ENCODE measurements at places on chromosomes 7 and 10.

GRCh38 chr10:62850646-62851045, 34.5 kb upstream of the EGR2 start:
- no peak for DNase-seq

DNA sequence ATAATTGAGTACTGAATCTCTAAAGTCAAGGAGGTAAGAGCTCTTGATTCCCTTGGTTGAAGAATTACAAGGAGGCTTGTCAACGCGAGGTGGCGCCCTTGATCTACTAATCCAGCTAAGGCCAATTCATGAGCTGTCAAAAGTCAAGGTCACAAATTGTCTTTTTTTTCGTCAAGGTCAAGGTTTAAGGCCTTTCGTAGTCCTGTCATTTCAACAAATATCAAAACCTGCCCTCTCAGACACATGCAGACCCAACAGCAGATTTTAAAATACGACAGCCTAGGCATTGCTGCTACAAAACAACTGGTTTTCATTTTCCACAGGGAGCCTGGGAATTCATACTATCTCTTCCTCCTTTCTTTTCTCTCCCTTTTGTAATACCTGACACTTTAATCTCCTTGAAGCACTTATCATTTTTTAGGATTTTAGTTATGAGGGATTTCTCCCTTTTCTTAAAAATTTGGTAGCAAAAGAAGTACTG, 3.6 kb downstream of the HOXA13 start:
- peak; percentile 61 for DNase-seq

DNA sequence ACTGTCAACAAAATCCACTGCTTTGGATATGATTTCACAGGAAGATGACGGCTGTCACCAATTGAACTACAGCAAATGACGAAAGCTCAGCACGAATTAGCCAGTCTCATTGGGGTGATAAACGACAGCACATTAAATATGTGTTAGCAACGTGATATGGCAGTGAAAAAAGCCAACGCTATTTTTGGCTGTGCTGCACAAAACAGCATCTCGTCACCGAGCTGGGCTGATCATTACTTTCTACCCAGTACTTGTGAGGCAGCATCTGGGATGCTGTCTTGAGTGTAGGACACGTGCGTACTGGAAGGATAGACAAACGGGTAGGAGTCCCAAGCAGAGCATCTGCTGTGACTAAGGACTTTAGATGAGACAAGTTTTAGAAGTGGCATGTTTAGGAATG, 138.3 kb downstream of the EXOC4 start:
- DNase-seq: no peak

GRCh38 chr10:78567680-78568455, 500.9 kb upstream of the ZMIZ1 start:
- DNase-seq: no peak

- DNase-seq: no peak
Measured at GRCh38 chr10:517241-517830, 172.1 kb downstream of the DIP2C start.

DNA sequence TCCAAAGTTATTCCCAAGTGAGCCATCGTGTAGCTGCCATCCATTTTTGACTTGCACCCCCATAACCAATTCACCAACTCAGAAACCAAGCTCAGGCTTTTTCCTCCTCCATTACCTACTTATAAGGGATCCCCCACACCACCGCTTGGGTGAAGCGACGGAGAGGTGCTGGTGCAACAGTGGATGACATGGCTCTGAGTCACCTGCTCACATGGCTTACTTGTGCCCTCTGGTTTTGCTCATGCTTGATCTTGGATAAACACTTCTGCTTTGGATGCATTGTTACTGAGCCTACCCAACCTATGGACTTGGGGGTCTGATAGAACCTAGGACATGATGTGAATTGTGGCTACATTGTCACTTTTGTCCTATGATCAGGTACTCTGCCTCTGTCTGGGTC, 12.0 kb upstream of the AKR1B1 start:
- DNase-seq: no peak

GRCh38 chr10:30562787-30563186, 66.8 kb downstream of the LYZL2 start:
- DNase-seq: peak; percentile 6

DNA sequence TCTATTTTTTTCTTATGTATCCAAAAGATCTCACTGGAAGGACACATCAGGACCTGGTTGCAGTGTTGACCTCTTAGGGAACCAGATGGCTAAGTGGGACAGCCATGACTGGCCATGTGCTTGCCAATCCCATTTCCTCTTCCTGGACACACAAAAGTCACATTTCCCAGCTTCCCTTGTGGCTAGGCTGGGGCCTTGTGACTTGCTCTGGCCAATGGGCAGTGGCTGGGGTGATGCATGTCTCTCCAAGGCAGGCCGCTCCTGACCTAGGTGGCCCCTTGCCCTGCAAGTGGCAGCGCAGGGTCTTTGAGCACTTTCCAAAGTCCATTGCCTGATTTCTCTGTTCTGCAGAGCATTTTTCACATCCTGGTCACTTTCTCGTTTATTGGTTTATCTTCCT, 41.7 kb upstream of the HSPA12A start:
- no peak for DNase-seq

DNA sequence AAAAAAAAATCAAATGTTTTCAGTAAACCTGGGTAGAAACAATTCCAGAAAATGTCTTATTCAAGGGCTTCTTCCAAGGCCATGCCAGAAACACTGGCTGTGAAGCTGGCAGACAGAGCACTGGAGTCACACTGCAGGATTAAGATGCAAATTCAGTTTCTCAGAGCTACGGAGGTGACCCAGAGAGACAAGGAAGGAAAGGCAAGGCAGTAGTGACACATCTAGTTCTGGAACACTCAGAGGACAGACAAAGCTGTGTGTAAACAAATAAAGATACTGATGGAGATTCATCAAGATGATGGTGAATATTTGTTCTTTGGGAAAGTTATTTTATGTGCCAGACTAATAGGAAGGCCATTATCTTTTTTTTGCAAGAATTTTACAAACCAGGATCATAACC, 608.3 kb upstream of the C7orf33 start:
- DNase-seq: no peak

GRCh38 chr7:107836237-107837144, 33.5 kb upstream of the SLC26A3 start:
- no peak for DNase-seq

DNA sequence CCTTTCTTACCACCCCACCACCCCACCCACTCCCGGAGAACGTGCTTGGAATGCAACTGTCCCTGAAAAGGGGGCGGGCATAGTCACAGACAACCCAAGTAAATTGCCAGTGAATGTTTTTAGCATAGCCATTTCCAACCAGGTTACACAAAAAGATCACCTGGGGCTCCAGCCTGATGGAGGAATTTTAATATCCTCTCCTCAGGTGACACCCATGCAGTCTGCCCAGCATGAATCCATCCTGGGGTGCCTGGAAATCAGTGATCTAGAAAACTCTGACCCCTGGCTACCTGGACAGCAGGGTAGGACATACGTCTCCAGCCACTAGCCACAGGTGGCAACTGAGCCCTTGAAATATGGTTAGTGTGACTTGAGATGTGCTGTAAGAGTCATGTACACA, 61.1 kb downstream of the SORBS1 start:
- DNase-seq: no peak

- DNase-seq: no peak
Measured at GRCh38 chr7:156005202-156005691, 193.0 kb upstream of the SHH start.

GRCh38 chr7:81187753-81188152, 268.9 kb upstream of the SEMA3C start:
- DNase-seq: no peak

GRCh38 chr10:5895365-5895764, 5.3 kb downstream of the FBH1 start:
- DNase-seq: no peak

DNA sequence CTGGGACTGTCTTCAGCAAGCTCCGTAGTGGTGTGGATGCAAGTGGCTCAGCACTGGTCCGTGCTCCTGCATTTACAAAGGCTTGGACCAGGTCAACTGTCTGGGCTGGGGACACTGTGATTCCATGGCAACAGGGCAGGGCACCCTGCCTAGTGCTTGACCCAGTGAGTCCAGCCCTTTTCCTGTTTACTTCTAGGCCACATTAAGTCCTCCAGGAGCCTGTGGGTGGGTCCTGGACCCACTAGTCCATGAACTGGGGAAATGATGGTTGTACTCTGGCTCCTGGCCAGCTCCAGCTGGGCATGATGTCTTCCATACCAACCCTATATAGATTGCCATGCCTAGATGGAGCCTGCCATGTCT, 152.0 kb downstream of the RPS24 start:
- DNase-seq: no peak

DNA sequence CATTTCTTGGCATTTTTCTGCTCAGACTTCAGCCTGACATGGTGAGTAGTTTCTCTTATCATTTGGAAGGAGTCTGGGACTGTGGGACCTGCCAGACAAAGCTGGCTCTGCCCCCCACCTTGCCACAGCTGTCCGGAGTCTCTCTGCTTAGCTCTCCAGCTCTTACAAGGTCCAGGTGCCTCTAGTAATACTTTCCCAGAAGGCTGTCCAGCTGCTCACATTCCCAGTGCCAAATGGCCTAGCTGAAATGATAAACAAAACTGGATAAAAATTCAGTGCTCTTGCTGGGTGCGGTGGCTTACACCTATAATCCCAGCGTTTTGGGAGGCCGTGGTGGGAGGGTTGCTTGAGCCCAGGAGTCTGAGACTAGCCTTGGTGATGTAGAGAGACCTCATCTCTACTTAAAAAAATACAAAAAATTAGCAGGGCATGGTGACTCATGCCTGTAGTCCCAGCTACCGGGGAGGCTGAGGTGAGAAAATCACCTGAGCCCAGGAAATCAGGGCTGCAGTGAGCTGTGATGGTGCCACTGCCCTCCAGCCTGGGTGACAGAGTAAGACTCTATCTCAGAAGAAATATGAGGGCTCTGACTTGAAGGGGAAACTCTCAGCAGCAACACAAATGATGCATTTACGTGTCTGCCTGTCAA, 86.8 kb downstream of the C10orf90 start:
- DNase-seq: no peak

DNA sequence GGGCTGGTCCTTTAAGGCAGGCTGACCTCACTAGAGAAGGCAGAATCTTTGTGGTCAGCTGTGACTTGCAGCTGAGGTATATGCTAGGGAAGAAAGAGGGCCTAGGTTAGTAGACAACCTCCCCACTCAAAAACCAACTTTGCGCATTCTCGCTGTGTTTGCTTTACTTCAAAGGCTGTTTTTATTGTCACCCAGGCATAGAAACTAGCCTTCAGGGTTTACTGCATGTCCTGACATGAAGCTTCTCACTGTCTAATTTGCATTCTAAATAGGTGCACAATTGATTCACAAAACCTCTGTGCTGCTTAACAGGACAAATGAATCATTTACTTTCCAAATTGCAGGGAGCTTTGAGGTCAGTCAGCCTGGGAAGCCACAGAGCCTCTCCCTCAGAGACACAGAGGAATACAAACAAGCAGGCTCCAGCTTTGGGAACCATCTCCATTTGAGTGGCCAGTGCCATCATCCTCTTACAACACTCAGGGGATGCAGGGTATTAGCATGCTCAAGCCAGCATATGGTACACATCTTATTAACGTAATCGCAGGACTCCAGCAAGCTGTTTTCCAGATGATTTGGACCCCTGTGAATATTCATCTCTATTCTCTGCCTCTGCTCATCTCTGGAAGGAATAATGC, 596.4 kb upstream of the GHITM start:
- no peak for DNase-seq

DNA sequence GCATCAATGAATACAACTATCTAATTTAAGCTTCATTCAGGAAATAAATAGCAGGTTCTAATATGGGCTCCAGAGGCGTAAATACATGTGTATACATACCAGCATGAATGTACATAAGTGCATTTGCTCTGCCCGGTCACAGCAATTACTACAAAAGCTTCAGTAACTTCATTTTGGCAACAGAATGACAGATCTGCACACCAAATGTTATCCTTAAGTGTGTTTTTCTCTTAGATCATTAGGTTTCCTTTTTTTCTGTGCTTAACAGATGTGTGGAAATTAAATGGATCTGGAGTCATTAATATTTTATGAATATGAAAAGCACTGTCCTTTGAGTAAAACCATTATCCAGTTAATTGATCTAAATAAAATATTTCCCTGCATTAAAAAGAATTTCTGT, 159.0 kb upstream of the MEOX2 start:
- DNase-seq: no peak

GRCh38 chr10:3353235-3353634, 180.7 kb upstream of the PITRM1 start:
- no peak for DNase-seq

DNA sequence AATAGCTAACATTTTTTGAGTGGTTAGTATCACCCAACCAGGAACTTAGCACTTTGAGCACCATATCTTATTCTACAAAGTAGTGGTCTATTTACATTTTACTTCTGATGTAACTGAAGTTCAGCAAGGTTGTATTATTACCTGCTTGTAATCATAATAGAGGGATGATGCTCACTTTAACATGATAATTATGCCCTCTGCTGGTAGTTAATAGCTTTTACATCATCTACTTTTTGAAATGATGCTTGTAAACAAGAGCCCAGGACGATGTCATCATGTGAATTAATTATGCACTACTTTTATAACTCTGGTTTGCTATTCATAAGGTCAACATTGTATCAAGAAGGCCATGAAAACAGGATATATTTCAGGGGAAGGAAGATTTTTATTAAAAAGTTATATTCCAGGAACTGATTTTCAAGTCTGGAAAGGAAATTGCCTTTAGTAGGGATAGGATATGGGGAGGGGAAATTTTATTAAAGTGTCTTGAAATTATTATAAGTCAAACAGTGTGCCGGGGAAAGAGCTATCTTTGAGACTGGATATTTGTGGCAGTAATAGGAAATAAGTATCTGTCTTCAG, 80.3 kb upstream of the SCIN start:
- DNase-seq: no peak

DNA sequence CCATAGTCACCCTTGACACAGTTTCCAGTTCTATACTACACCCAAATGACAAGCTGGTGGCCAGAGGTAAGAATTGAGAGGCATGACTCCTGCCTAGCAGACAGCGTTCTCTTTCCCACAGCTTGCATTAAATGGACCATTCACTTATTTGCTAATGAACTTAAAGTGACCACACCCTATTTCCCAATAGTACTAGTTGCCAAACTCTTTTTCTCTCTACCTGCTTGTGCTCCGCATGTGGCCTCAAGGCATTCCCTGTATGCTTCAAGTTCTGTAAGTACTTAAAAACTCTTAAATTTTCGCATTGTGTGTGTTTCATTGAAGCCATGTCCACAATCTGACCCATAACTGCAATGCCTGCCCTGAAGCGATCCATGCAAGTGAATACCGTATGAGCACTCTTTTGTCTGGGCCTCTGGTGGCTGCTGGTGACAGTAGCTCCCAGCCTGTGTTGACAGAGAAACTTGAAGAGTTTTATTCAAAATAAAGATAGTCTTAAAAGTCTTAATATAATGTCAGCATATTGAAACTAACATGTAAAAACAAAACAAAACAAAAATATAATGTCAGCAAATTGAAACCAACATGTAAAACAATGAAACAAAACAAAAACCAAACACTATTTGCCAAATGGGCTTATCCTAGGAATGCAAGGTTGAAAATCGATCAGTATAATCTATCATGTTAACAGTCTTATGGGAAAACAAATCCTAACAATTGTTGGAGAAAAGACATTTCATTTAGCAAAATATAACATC, 73.6 kb downstream of the CCSER2 start:
- no peak for DNase-seq

Data from stimulated activated CD4-positive, alpha-beta T cell treated with anti-CD3 and anti-CD28 coated beads, Interleukin-12 subunit alpha, Interleukin-12 subunit beta, amount 100 ng/mL, for 24 hours (primary cell).